Pericardium fibroblast (primary cell): ENCODE measurements at places on chromosomes 16 and 17. TPM values are rescaled to one million over a fixed set of nuclear protein-coding genes. Genes with fewer than 3 reads are reported as not detected.

The FAM171A2 gene
- total RNA-seq = 7.2 and 11.8 TPM in 2 replicates

The SOCS3 gene
- 66.5 and 82.6 TPM in 2 replicates for total RNA-seq

The TAC4 gene
- not detected in 2 replicates for total RNA-seq

The MMP28 gene
- total RNA-seq = 8.5 and 12.9 TPM in 2 replicates

The GJD3 gene
- total RNA-seq = 1.4 and 6.9 TPM in 2 replicates

The OTOP2 gene
- total RNA-seq = not detected in 2 replicates

The CDT1 gene
- 1.5 and 5.4 TPM in 2 replicates for total RNA-seq

The EPX gene
- not detected in 2 replicates for total RNA-seq

The KRT27 gene
- not detected in 2 replicates for total RNA-seq

The KCNH4 gene
- not detected in 2 replicates for total RNA-seq

The TRPV3 gene
- total RNA-seq = 1.2 and 1.5 TPM in 2 replicates

The PLD6 gene
- total RNA-seq = 2.1 and 2.5 TPM in 2 replicates

The FOXF1 gene
- 1.1 and 2.2 TPM in 2 replicates for total RNA-seq

The SLC5A11 gene
- total RNA-seq = not detected in 2 replicates

The CNTD1 gene
- total RNA-seq = not detected in 2 replicates

The GALK1 gene
- total RNA-seq = 46.3 and 48.2 TPM in 2 replicates

The SENP3 gene
- 45.6 and 47.5 TPM in 2 replicates for total RNA-seq

The ADAM11 gene
- total RNA-seq = 2.6 and 2.7 TPM in 2 replicates

The CAVIN1 gene
- total RNA-seq = 510 and 922 TPM in 2 replicates

The ABCA8 gene
- 58.8 and 67.2 TPM in 2 replicates for total RNA-seq

The SPN gene
- total RNA-seq = not detected in 2 replicates

The HERPUD1 gene
- total RNA-seq = 138 and 188 TPM in 2 replicates
